ENCODE measurements at places on chromosomes 7 and 10.

GRCh38 chr7:27652518-27652917 is 10.2 kb downstream of the HIBADH start:
- no peaks in the 10 kb centered on the region for H3K27me3 ChIP-seq
- H3K4me1 ChIP-seq: peaks cover 17% of the 10 kb centered on the region
- no peak overlapping the region for H3K4me3 ChIP-seq
- DNase-seq: no peak
- H3K27ac ChIP-seq: no peak overlapping the region

DNA sequence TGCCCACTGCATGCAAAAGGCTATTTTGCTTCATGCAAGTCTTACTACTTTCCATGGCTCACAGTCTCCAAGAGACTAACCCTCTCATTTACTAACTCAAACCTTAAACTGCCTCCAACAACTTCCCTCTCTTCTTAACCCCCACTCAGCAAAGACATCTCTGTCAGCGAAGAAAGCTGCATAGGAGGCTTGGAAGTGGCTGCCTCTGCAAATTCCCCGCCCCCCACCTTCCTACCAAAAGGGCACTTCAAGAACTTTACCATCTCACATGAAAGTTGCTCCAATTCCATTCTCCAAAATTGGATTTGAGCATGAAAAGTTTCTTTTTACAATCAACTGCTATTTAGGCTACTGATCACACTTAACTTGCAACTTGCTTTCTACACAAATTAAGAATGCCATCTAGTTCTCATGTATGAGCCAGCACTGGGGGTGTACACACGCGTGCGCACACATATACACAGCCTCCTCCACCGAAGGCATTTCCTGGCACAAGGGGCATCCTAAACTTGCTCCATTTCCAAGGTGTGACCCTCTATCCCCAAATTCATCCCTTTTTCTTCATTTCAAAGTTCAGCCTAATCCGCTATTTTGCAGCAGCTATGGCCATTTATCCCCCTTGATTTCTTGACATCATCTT is 1.8 kb downstream of the CCDC6 start:
- no peak overlapping the region for H3K27ac ChIP-seq
- no peaks in the 10 kb centered on the region for H3K27me3 ChIP-seq
- peaks cover 26% of the 10 kb centered on the region for H3K36me3 ChIP-seq

GRCh38 chr10:11068861-11069633 is 51.4 kb downstream of the CELF2 start:
- peaks cover 63% of the 10 kb centered on the region for H3K27me3 ChIP-seq
- H3K27ac ChIP-seq: no peak overlapping the region
- H3K36me3 ChIP-seq: no peaks in the 10 kb centered on the region

GRCh38 chr10:63766745-63767137 is 245.5 kb downstream of the REEP3 start:
- H3K4me3 ChIP-seq: no peak overlapping the region
- H3K27me3 ChIP-seq: no peaks in the 10 kb centered on the region
- no peak for DNase-seq
- H3K27ac ChIP-seq: no peak overlapping the region
- H3K4me1 ChIP-seq: no peaks in the 10 kb centered on the region

DNA sequence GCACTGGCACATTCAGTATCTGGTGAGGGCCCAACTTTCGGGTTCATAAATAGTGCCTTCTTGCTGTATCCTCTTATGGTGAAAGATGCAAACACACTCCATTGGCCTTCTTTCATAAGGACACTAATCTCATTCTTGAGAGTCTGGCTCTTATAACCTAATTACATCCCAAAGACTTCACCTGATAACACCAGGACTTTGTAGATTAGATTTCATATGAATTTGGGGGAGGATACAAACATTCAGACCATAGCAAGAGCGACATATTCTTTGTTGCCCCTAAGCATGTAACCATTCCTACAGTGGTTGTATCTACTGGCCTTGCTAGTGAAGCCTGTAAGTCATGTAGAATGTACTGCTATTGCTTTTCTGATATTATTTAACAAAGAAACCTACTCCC is 525.2 kb downstream of the GFRA1 start:
- no peak for DNase-seq
- H3K4me1 ChIP-seq: no peaks in the 10 kb centered on the region
- no peaks in the 10 kb centered on the region for H3K27me3 ChIP-seq
- H3K4me3 ChIP-seq: no peak overlapping the region

GRCh38 chr10:23319835-23320234 is 24.8 kb downstream of the C10orf67 start:
- no peak overlapping the region for H3K4me3 ChIP-seq
- no peak overlapping the region for H3K27ac ChIP-seq
- 0 out of 2 replicates have a peak, but pooled peaks cover 5% of the 10 kb centered on the region for H3K4me1 ChIP-seq
- no peaks in the 10 kb centered on the region for H3K36me3 ChIP-seq
- DNase-seq: no peak
- no peaks in the 10 kb centered on the region for H3K27me3 ChIP-seq

GRCh38 chr7:47605816-47606575 is 24.1 kb upstream of the TNS3 start:
- H3K4me1 ChIP-seq: peaks cover 77% of the 10 kb centered on the region
- H3K27me3 ChIP-seq: no peaks in the 10 kb centered on the region
- H3K4me3 ChIP-seq: no peak overlapping the region
- H3K27ac ChIP-seq: peak overlapping the region; percentile 98

DNA sequence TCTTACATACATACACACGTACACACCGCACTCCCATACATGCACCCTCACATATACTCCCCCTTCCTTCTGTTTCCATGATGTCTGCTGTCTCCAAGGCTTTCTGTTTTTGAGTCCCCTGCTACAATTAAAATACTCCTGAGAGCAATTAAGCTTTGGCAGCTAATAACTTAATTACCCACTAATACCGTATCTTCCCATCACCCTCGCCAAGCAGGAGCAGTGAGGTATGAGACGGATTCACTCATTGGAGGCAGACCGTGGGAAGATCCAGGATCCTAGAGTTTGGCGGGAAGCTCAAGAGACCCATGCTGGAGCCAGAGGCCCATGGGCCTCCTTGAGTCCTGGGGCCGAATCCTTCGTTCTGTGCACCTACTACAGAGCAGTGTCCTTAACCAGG is 1.7 kb upstream of the CALN1 start:
- DNase-seq: no peak
- H3K27me3 ChIP-seq: peaks cover 20% of the 10 kb centered on the region
- no peaks in the 10 kb centered on the region for H3K4me1 ChIP-seq
- no peak overlapping the region for H3K27ac ChIP-seq

GRCh38 chr7:82210416-82211184 is 233.0 kb downstream of the CACNA2D1 start:
- no peaks in the 10 kb centered on the region for H3K27me3 ChIP-seq
- H3K4me3 ChIP-seq: no peak overlapping the region
- no peaks in the 10 kb centered on the region for H3K36me3 ChIP-seq
- no peak for DNase-seq
- no peak overlapping the region for H3K27ac ChIP-seq

- H3K27ac ChIP-seq: no peak overlapping the region
- no peaks in the 10 kb centered on the region for H3K36me3 ChIP-seq
- no peaks in the 10 kb centered on the region for H3K27me3 ChIP-seq
Observed at GRCh38 chr7:40205992-40206391, 71.2 kb downstream of the SUGCT start.

DNA sequence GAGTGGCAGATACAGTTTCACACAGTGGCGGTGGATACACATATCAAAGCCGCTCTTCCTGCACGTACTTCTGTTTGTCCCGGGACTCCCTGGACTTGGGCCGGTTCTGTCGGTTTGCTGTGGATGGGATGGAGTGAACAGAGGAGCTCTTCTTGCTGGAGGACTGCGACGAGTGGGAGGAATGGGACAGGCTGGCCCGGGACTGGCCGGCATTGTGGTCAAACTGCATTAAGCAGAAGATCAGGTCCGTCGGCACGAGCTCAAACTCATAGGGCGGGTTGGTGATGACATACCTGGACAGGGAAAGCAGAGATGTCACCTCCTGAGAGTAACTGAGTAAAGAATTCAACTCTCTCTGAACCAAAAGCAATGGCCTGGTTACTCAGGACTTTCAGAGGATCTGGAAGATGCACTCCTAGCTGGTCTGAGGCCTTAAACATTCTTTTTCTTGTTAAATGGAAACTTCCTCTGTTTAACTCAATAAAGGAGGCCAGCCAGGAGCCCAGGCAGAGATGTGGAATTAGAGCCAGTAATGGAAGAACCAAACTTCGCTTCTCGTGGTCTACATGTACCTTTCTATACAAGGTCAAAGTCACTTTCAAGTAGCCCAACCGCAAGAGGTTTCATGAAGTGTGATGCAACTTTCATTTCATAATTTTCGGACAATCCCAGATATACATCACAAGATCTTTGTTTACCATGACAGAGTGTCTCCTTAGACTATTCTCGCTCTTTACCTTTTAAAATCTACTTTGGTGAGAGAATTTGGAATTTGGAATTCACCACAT is 750.2 kb downstream of the KCNMA1 start:
- no peaks in the 10 kb centered on the region for H3K36me3 ChIP-seq
- peaks cover 35% of the 10 kb centered on the region for H3K27me3 ChIP-seq
- no peaks in the 10 kb centered on the region for H3K4me1 ChIP-seq
- H3K4me3 ChIP-seq: no peak overlapping the region
- no peak for DNase-seq

Data from PC-9 (cell line).